ENCODE measurements at places on chromosomes 7 and 10.

- DNase-seq: no peak
These were observed 231.9 kb upstream of the PPP2R2D start for GRCh38 chr10:131668903-131669302.

GRCh38 chr7:91373111-91373800, 109.0 kb downstream of the FZD1 start:
- no peak for DNase-seq

DNA sequence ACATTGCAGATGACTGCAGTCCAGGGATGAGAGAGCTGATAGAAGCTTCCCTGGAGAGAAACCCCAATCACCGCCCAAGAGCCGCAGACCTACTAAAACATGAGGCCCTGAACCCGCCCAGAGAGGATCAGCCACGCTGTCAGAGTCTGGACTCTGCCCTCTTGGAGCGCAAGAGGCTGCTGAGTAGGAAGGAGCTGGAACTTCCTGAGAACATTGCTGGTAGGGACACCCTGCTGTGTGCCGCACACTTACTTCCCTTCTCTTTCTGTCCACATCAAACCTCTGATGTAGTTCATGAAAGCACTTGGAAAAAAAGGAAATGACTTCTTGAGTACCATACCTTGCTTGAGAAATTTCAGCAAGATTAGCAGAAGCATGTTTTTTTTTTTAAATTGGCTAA, 25.3 kb downstream of the MAP3K8 start:
- no peak for DNase-seq

GRCh38 chr7:17681965-17682364, 258.3 kb downstream of the SNX13 start:
- DNase-seq: no peak

DNA sequence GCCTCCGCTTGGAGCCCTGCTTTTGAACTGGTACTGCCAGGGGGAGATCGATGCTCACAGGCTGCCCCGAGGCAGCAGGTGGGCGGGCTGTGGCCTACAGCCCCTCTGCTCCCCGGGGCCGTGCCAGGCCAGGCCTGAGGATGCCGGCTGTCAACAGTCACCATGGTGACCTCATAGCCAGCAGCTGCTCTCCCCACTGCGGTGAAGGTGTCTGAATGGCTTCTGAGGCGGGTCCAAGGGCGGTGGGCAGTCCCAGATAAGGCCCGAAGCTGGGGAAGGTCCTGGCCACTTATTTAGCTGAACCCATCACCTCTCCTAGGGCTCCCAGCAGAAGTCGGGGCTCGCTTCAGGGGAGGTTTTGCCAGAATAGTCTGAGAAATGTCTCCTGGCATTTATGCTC, 179.3 kb downstream of the ARHGAP12 start:
- DNase-seq: no peak

Measured in Panc1 (cell line).